ENCODE measurements at places on chromosomes 3 and 15.

DNA sequence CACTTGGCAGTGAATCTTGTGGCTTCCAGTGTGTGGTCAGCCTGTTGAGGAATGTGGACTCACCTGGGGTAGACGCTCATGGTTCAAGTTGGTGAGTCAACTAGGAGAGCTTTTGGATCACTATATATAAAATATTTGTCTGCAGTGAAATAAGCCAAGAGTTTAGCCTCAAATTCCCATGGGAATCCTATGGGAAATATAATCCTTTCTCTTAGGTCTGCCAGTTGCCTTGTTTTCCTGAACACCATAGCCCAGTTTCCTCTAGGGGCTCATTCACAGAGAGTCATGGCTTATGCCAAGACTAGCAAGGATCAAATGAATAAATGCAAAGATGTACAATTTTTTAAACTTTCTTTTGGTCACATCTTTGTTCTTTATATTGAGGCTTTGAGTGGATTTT is 100.1 kb upstream of the NPHP3 start:
- no peak for DNase-seq

- DNase-seq = no peak
These were observed 39.0 kb downstream of the NSUN3 start for GRCh38 chr3:94101860-94102259.

GRCh38 chr3:45435961-45436360 is 47.6 kb downstream of the LARS2 start:
- no peak for DNase-seq

DNA sequence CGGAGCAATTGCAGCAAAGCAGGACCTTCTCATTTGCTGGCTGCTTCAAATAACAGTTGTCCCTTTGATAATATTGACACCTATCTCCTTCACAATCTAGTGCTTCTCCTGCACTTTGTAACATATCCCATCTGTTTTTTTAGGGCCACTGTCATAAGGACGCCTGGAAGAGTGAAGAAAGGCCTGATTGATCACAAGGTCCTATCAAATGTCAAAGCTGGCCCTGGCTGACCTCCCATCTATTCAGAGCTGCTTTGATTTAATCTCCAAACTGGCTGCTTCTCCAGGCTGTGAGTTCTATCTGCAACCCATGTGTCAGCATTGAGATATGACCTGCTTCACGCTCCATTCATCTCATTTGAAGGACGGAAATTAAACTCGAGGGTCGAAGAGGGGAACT is 601.2 kb upstream of the KCNMB2 start:
- DNase-seq = no peak

GRCh38 chr15:48566668-48567067 is 78.8 kb downstream of the FBN1 start:
- no peak for DNase-seq

- DNase-seq = no peak
These were observed 196.5 kb downstream of the UBE3A start for GRCh38 chr15:25242166-25242879.

- no peak for DNase-seq
These were observed 18.7 kb downstream of the SIAH2 start for GRCh38 chr3:150744041-150744918.

DNA sequence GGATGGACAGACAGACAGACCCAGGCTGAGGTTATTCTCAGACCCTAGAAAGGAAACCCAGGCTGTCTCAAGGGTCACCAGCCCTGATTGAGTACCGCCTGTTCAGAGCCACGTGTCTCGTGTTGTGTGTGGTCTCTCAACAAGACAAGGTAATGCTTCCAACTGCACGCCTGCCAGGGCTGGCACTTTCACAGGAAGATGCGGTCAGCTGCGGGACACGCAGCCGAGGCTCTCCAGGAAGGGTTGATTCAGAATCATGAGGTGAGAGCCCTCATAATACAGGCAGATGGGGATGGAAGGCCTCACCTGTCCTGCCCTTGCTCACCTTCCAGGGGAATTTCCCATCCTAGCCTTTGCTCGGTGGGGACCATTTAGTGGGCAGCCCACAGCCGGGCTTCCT is 81.4 kb downstream of the TOP2B start:
- DNase-seq = no peak

DNA sequence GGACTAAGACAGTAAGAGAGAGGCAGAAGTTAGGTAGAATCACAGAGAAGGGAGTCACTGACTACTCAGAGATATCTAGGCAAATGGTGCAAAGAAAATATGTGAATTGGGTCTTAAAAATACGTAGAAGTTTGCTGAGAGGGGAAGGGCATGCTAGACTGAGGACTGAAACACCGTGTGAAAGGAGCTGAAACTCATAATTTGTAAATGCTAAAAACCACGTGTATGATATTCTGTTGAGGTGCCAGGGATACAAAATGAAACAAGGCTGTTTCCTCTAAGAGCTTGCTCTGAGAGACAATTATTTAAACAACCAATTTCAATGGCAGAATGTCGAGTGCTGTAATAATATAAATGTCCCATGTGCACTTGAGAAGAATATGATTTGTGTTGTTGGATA is 47.2 kb downstream of the NCK1 start:
- no peak for DNase-seq

- DNase-seq = no peak
These were observed 23.9 kb downstream of the ALDH1L1 start for GRCh38 chr3:126156468-126156867.

Measured in activated CD4-positive, alpha-beta T cell treated with anti-CD3 and anti-CD28 coated beads for 1 hour (primary cell).